Right atrium auricular region (tissue), 2 donors: ENCODE measurements at places on chromosomes 4 and X. TPM values are rescaled to one million over a fixed set of nuclear protein-coding genes. Genes with fewer than 3 reads are reported as not detected.

- H3K27me3 ChIP-seq, result no peaks in the 10 kb centered on the region
- H3K27ac ChIP-seq, result no peak overlapping the region
- no peaks in the 10 kb centered on the region for H3K36me3 ChIP-seq
- H3K4me1 ChIP-seq, result no peaks in the 10 kb centered on the region
Observed at GRCh38 chr4:88366460-88366859, 12.2 kb upstream of the HERC6 start.

- no peak overlapping the region for H3K27ac ChIP-seq
- no peaks in the 10 kb centered on the region for H3K27me3 ChIP-seq
- H3K4me3 ChIP-seq, result no peak overlapping the region
- H3K36me3 ChIP-seq, result no peaks in the 10 kb centered on the region
Observed at GRCh38 chr4:63123441-63123840, 1285.8 kb downstream of the TECRL start.

Gene IL9R
- total RNA-seq, result not detected

- H3K27ac ChIP-seq, result no peak overlapping the region
- H3K27me3 ChIP-seq, result no peaks in the 10 kb centered on the region
- DNase-seq, result no peak
- no peaks in the 10 kb centered on the region for H3K4me1 ChIP-seq
- H3K36me3 ChIP-seq, result no peaks in the 10 kb centered on the region
Observed at GRCh38 chr4:95295157-95295556, 253.6 kb downstream of the UNC5C start.

Gene KIT
- total RNA-seq, result 2.6 TPM
